ENCODE measurements at places on chromosomes 1 and 21.

DNA sequence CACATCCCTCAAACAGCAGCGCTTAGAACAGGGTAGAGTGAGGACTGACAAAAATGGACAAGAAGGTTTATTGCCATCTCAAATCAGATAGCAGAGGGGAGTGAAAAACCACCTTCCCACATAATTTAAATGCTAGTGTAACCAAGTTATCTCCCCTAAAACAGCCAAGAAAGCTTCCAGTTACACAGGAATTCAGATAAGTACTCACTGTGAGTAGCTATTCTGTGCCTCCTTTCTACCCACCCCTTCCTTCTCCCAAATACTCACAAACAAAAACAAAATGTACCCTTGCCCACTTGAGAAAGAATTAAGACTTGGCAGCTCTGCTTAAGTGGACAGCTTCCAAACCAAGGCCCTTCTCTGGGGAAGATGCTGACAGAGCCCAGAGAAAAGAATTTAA lies 9.1 kb downstream of the OTUD7B start:
- no peak for DNase-seq

GRCh38 chr21:34579411-34579810 lies 35.5 kb downstream of the RCAN1 start:
- DNase-seq, result no peak

DNA sequence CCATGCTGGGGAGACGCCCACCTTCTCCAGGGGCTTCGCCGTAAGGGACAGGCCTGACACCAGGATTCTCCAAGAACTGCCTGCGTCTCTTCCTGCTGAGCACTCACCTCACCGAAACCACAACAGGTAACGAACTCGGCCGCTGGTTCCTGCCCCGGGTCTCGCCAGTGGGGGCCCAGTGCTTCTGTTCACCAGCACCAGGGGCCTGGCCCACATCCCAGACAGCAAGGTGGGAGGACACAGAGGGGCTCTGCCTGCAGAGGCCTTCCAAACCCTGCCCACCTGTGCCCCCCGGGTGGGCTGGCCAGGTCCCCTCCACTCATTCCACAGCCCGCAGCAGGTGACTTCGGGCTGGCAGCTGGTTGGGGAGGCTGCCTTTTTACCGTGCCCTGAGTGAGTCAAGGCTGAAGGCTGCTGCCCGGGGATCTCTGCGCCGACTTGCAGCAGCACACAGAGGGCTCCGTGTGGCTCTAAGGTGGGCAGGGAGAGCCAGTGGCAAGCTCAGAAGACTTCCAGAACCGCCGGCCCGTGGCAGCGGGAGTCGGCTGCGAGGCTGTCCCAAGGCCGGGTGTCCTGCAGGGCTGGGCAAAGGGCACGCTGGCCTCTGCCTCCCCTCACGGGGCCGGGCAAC lies 14.7 kb upstream of the COL18A1 start:
- no peak for DNase-seq

GRCh38 chr1:89760496-89760895 lies 60.3 kb upstream of the LRRC8D start:
- DNase-seq, result no peak

DNA sequence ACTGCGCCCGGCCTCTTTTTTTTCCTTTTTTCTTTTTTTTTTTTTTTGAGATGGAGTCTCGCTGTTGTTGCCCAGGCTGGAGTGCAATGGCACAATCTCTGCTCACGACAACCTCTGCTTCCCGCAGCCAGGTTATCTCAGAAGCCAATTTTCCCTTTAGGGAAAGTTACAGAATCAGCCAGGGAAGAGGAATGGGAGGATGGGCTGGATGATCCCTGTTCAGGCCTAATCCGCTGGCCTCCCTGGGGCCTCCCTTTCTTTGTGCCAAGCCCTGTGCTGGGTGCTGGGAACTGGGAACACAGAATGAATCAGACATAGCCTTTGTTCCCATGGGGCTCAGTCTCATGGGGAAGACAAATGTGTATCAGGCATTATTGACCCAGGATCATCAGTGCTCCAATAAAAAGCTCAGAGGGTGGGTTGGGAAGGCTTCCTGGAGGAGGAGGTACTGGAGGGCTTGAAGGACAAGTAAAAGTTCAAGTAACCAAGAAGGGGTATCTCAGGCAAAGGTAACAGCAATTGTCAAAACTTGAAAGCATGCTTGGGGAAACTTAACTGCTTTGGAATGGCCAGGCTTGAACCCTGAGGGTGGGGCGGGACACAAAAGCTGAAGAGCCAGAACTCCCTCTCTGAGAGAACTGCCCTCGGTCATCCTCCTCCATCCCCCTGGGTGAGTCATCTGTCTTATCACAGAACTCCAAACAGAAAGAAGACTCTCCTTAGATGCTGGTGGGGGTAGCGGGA lies 14.3 kb downstream of the ECHDC2 start:
- DNase-seq, result no peak

GRCh38 chr1:246492611-246493245 lies 14.4 kb downstream of the SMYD3 start:
- peak; percentile 83 for DNase-seq

GRCh38 chr1:245858022-245858721 lies 648.9 kb downstream of the SMYD3 start:
- no peak for DNase-seq

GRCh38 chr1:53526451-53527101 lies 67.4 kb downstream of the DMRTB1 start:
- DNase-seq, result peak; percentile 45

GRCh38 chr1:62628506-62628905 lies 31.2 kb downstream of the ANGPTL3 start:
- no peak for DNase-seq
